ENCODE measurements at places on chromosomes 3 and 15.

GRCh38 chr15:73996939-73997338 lies 2.4 kb downstream of the PML start:
- H3K4me3 ChIP-seq = peak overlapping the region; percentile 87
- H3K27me3 ChIP-seq = no peaks in the 10 kb centered on the region
- H3K4me1 ChIP-seq = 0 out of 2 replicates have a peak, but pooled peaks cover 9% of the 10 kb centered on the region

- peaks cover 9% of the 10 kb centered on the region for H3K4me1 ChIP-seq
- H3K36me3 ChIP-seq = no peaks in the 10 kb centered on the region
- peak overlapping the region; percentile 13 for H3K4me3 ChIP-seq
- no peak overlapping the region for H3K27ac ChIP-seq
- peak; percentile 82 for DNase-seq
- no peaks in the 10 kb centered on the region for H3K27me3 ChIP-seq
Measured at GRCh38 chr3:151875759-151876158, 2.3 kb downstream of the SUCNR1 start.

- no peak overlapping the region for H3K27ac ChIP-seq
- H3K4me3 ChIP-seq = no peak overlapping the region
- no peaks in the 10 kb centered on the region for H3K4me1 ChIP-seq
Measured at GRCh38 chr3:12588039-12589009, 31.4 kb downstream of the MKRN2 start.

- H3K27me3 ChIP-seq = no peaks in the 10 kb centered on the region
- H3K4me3 ChIP-seq = no peak overlapping the region
- peak; percentile 89 for DNase-seq
Measured at GRCh38 chr3:32888739-32889138, 62.7 kb upstream of the CCR4 start.

GRCh38 chr3:43024181-43024885 lies 45.2 kb downstream of the GASK1A start:
- no peaks in the 10 kb centered on the region for H3K36me3 ChIP-seq
- H3K4me1 ChIP-seq = no peaks in the 10 kb centered on the region
- DNase-seq = no peak
- no peak overlapping the region for H3K27ac ChIP-seq
- H3K27me3 ChIP-seq = no peaks in the 10 kb centered on the region
- H3K4me3 ChIP-seq = no peak overlapping the region
